NCI-H187 (cell line): ENCODE measurements at places on chromosomes 1 and 21.

DNA sequence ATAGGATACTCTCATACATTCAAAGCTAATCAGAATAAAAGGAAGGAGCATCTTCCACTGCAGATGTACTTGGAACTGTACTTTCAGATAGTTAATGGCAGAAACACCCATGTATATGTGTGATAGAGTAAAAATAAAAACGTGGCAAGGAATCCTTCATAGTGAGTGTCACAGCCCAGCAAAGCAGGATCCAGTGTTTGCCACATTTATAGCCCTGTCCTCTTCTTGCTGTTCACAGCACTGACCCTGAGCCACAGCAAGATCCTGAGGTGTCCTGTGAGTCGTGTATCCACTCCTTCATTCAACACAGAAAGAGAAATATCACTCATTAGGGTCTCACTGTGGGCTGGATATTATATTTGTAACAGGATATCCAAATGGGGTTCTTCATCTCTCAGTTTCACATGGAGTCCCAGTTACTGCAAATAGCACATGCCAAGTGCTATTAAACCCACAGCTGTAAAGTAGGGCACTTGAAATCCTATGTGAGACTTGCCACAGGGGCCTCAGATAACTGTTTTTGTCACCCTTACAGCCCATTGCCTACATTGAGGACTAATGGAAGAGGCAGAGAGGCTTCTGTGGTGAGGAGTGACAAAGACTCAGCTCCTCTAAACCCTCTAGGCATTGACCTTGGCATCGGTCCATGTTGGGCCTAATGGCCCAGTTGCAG, 41.3 kb downstream of the CYP2J2 start:
- DNase-seq: no peak

DNA sequence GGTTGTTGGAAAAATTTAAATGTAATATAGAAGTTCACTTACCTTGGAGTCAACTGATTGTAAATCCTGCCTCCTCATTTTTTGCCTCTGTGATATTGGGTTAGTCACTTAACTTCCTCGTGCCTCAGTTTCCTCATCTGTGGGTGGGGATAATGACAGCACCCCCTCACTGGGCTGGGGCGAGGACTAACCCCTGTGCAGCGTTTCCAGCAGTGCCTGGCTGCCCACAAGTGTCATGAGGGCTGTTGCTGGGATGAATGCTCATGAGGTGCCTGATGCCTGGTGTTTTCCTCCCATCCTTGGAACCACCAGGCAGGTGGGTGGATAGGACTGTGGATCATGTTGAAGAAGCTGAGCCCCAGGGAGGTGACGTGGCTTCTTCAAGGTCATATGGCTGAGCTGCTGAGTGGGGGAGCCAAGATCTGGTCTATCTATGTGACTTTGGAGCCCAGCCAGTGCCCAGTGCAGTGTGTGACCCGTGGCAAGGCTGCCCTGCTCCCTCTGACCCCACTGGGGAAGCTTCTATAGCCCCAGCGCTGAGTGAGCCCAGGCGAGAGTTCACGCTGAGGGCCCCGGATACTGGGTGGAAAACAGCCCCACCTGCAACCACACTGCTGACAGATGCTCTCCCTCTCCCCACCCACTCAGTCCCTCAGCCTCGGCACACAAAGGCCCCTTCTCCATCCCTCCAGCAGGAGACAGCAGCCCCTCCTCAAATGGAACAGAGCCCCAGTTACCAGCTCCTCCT, 446.0 kb downstream of the PTPRU start:
- no peak for DNase-seq

GRCh38 chr1:40495315-40495903, 13.2 kb upstream of the EXO5 start:
- no peak for DNase-seq

GRCh38 chr1:218383051-218383450, 37.9 kb downstream of the TGFB2 start:
- no peak for DNase-seq

GRCh38 chr1:51210055-51210454, 26.0 kb upstream of the RNF11 start:
- DNase-seq: no peak

DNA sequence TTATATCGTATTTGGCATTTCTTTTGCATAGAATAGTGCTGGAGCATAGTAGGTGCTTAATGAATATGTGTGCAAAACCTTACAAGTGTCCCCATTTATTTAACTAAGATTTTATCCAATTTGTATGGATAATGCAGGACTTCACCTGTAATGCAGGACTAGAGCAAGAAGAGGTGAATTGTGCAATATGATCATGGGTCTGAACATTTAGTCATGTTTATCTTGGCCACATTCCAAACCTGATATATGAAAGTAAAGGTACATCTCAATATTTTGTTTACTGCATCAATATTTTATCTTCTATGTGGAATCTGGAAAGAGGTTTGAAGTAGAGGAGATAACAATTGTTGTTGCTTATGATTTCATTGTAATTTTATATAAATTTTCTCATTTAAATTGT, 1626.7 kb upstream of the B3GALT2 start:
- DNase-seq: no peak

DNA sequence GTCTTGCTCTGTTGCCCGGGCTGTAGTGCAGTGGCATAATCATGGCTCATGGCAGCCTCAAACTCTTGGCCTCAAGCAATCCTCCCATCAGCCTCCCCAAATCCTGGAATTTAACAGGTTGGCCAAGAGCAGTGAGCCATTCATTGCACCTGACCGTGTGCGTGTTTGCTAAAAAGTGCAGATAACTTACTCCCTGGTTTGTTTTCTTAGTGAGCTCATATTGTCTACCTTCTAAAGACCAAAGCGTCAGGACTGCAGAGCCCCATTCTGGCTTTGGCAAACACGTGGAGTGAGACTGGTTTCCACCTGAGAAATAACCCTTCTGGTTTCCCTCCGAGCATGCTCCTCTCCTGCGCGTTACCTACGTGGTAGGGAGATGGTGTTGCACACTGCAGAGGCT, 32.2 kb upstream of the CA6 start:
- DNase-seq: no peak

GRCh38 chr1:183147735-183148134, 38.3 kb upstream of the LAMC2 start:
- DNase-seq: no peak

- no peak for DNase-seq
Measured at GRCh38 chr1:62588000-62588399, 9.3 kb upstream of the ANGPTL3 start.

DNA sequence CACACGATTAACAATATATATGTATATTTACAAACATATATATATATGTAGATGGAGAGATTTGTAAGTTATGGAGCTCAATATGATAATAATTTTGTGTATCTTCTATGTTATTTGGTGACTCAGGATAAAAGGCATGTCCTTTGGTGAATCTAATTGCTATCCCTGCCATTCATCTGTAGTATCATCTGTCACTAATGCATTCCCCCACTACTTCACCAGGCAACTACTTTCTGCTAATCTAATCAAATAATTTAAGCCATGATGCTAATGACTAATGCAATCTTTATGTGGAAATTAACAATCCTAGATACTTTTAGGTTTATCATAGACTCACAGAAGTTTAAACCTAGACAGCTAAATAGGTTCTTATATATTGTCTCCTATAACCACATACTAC, 1074.5 kb downstream of the PLA2G4A start:
- no peak for DNase-seq

- DNase-seq: no peak
Measured at GRCh38 chr1:57167997-57168396, 202.2 kb upstream of the C8B start.

DNA sequence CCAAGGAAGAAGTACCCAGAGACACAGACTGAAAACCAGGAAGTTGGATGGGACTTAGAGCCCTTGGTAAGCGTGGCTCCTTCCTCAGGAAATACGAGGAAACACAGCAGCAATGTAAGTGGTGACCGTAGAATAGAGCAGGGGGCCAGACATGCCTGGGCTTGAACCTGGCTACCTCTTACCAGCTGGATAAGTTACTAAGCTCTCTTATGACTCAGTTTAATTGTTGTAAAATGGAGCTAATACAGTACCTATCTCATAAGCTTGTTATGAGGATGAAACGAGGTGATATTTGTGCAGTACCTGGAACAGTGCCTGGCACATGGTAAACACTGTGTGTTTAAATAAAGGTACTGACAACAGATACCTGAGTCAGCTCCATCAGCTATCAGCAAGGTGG, 19.2 kb downstream of the EBNA1BP2 start:
- DNase-seq: no peak

- DNase-seq: no peak
Measured at GRCh38 chr1:171715813-171716251, 26.0 kb downstream of the VAMP4 start.

DNA sequence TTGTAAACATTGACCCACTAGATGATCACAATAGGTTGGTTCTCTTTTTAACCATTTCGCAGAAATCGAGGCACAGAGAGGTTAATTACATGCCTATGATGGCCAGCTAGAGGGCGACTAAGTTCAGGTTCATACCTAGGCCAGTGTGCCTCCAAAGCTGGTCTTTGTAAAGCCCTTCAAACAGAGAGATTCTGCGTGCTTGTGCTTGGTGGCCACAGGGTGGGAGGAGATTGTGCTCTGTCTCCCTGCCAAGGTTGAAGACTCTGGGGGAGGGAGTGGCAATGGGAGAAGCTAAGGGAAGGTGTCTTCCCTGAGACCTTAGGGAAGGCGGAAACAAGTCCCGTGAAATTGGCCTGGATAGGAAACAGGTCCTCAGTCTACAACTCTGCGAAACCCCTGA, 59.1 kb upstream of the RBM15 start:
- no peak for DNase-seq

GRCh38 chr1:25168193-25169071, 63.9 kb downstream of the SYF2 start:
- no peak for DNase-seq

- no peak for DNase-seq
Measured at GRCh38 chr1:241020851-241021697, 335.9 kb downstream of the RGS7 start.

GRCh38 chr1:26890467-26890796, 349 bp upstream of the GPN2 start:
- no peak for DNase-seq

GRCh38 chr1:159171688-159172501, 480 bp downstream of the CADM3 start:
- DNase-seq: no peak

DNA sequence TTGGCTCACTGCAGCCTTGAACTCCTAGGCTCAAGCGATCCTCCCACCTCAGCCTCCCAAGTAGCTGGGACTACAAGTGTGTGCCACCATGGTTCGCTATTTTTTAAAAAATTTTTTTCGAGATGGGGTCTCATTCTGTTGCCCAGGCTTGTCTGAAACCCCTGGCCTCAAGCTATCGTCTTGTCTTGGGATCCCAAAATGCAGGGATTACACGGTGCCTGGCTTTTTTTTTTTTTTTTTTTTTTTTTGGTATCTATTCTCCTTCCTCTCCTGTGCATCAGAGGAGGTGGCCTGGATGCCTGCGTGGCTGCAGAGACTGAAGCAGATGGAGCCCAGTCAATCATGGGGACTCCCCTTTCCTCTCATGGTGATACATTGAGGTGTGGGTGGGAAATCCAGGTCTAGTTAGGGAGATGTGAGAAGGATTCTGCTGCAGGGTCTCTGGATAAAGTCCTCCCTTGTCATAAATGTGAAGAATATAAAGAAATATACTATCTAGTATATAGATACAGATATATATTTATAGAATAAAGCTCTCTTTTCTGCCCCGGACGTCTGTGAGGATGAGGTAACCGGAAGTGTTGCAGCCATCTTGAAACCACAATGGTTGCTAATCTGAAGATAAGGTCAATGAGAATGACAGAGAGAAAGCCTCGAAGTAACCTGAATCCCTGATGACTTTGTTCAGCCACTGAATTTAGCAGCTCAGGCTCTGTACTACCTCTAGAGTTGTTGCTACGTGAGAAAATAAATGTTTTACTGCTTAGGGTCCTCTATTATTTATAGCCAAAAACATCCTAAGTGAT, 19.5 kb upstream of the RGSL1 start:
- no peak for DNase-seq

DNA sequence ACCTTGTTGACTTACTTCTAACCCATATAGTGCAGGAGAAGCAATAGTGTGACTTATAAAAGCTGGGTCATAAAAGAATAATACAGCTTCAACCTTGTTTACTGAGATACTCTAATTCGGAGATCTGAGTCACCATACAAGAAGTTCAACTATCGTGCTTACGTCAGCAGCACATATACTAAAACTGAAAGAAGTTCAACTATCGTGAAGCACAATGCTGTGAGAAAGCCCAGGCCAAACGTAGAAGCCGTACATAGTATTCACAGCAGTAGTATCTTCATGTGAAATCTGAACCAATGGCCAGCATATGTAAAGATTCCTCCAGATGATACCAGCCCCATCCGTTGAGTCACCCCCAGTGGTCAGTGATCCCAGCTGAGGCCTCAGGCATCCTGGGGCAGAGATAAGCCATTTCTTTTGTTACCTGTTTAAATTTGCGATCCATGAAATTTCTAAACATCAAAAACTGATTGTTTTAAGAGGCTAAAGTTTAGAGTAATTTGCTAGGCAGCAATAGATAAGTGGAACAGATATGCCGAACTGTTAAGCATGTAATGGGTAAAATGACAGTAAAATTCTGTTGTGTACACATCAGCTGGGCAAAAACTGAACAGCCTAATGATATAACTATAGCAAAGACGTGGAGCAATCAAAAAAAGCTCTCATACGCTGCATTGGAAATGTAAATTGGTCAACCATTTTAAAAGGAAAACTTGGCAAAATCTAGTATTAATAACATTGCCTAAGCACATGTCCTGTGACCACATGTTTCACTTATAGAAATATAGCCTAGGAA, 53.9 kb upstream of the SAMD13 start:
- no peak for DNase-seq

GRCh38 chr1:160007577-160008200, 24.1 kb downstream of the PIGM start:
- DNase-seq: no peak

DNA sequence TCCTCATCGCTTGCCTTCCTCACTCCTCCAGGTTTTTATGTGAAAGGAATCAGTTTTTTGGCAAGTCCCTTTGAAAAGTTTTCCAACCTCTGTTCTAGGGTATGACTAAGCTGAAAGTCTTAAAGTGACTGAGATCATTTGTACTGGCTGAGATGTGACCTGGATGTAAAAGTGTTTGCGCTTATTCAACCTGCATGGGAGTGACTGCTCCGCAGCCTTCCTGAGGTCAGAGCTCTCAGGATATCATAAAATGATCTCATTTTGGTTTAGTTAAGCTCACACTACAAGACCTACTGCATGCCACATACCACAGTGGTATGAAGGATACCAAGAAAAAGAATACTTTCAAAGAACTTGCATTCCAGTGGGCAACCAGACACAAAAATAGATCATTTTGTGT, 29.8 kb upstream of the TADA1 start:
- no peak for DNase-seq

- DNase-seq: no peak
Measured at GRCh38 chr1:185244015-185244747, 72.9 kb downstream of the IVNS1ABP start.
